ENCODE measurements at places on chromosomes 13 and 19.

DNA sequence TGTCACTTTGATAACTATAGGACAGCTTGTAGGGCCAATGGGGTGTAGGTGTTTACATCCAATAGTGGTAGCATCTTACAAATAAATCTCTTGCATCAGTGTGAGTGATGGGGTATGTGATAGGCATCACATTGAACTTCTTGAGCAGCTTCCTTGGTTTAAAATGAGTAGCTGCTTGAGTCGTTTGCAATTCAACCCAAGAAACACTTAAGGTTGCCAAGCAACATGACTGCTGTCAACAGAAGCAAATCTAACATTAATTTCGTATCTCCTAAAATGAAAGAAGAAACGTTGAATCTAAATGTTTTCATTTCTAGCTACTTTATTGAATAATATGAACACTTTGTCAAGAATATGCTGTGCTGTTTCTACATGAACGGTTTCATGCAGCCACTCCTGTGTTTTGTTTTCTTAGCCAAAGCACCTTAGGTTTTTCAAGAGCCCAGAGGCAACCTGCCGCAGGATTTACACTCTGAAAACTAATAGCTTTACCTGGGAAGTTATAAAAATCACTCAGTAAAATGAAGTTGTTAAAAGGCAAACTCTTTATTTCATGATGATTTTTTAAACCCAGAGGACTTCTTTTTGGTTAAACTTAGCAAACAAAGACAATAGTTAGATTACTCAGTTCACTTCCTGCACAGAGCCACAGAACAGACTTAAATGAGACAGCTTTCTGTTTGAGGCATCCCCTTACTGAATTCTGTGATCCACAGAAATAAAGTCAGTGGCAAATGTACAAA, 305.2 kb downstream of the MTUS2 start:
- DNase-seq: no peak

DNA sequence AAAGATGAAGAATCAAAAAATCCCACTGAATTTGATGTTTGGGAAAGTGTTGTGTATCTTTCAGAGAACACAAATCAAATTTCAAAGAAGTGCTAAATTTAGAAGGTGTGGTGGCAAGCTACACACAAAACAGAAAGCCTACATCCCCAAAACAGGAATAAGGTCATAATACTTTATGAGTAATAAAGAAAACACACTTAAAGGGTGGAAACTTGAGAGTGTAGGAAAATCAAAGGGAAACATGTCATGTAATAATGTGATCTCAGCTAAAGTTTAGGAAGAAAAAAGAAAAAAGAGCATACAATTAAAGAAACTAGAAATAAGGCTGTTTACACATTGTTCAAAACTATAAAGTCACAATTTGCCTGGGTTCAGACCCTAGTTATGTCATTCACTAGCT, 668.7 kb downstream of the PCDH17 start:
- no peak for DNase-seq

DNA sequence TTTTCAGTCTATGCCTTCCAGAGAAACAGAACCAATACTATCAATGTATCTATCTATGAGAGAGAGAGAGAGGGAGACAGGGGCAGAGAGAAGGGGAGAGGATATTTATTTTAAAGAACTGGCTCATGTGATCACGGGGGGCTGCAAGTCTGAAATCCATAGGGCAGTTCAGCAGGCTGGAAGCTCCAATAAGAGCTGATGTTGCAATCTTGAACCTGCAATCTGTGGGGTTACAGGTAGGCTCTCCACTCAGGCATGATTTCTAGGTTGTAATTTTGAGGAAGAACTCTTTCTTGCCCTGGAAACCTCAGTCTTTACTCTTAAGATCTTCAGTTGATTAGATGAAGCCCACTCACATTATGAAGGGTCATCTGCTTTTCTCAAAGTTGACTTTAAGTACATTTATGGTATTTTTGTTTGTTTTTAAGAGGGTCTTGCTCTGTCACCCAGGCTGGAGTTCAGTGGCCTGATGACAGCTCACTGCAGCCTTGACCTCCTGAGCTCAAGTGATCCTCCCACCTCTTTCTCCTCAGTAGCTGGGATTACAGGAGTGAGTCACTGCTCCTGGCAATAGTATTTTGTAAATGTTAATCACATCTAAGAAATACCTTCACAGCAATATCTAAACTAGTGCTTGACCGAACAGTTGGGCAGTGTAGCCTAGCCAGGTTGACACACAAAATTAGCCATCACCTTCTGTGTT, 376.4 kb downstream of the FGF9 start:
- DNase-seq: no peak

DNA sequence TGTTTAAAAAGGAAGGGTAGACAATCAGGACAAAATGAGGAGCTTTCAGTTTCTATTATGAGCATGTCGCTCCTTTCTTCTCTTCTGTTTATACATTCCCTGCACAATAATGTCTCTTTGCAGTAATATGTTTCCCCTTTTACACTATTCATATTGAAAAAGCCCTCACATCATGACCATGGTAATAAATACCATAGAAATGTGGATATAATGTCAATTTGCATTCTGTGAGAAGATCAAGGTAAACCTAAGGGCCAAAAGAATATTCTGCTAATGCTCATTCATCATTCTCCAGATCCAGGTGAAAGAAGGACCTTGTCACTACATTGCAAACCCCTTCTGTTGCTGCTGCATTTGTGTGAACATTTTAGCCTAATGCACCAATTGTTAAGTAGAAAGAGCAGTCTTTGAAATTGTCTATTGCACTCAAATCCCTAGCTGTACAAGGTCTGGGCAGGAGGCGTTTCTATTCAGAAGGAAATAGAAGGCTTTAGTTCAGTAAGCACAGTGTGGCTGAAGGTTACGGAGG, 117.6 kb upstream of the SOX21 start:
- DNase-seq: no peak

DNA sequence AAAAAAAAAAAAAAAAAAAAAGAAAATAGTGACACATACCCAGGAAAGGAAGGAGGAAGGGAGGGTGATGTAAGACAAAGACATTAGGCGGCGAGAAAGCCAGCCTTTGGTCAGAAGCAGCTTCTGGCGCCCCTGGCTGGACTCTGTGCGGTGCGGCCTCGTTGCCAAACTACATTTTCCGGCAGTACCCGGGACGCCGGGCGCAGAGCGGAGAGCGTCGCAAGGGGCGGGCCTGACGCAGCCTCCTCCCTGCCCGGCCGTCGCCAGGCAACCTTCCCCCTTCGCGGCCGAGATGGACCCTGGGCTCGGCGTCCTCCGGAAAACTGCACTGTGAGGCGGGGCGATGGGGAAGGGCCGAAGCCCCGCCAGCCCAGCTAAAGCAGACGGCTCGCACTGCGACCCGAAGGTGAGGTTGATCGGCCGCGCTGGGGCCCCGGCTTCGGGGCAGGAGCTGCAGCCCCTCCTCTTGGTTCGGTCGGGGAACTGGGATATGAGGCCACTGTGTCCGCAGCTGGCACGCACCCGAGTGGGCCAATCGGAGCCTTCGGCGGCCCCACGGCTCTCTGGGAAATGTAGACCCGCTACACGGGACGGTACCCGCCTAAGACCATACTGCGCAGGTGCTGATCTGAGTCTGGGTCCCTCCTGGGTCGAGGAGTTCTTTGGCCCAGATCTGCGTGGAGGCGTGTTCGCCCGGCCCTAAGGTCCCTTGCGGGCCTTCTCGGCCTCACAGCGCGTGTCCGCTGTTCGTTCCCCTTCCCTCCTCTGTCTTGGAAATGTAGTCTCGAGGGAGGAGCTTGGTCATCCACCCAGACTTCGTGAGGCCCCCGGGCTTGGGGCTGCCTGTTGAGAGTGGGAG, 2.3 kb upstream of the MZF1 start:
- no peak for DNase-seq

DNA sequence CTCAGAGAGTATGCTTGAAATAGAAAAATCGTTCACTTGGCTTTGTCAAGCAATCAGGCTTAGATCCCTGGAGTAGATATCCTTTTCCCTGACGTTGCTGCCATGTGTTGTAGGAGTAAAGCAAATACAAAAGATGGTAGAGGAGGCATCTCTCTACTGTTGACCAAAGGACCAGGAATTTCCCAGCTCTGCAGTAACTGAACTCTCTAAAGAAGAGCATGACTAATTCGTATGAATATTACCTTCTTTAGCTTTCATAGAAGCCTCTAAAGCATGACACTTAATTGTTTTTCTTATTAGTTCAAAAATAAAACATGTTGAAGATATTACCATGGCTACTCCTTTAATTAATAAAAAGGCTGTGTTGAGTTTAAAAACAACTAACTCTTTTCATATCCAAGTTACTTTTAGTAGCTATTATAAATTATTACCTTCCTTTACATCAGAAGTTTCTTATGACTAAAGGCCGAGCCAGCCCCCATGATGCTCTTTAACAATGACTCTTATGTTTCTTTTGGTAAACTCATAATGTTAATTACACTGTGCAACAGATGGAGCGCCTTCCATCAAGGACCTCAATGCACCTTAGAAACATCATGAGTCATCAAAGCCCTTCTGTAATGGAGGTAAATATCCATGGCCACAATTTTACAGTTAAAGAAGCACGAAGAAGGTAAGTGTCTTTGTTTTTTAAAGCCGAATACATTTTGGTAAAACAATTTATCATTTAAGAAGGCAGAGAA, 352.4 kb downstream of the KLF5 start:
- no peak for DNase-seq

DNA sequence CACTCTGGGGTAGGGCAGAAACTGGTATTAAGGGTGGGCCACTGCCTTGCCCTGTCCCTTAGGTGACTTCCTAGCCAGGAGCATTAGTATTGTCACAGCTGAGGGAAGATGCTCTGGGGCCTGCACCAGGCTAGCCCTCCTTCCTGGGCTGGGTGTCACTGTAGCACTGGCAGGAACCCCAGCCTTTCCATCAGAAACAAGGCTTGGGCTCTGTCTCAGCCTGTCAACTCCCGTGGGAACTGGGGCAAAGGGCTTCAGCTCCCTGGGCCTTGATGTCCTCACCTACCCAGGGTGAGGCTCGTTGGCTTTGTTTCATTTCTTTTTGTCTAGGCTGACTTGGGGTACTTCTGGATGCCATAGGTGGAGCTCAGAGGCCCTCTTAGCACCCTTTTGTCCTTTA, 18.0 kb downstream of the PAF1 start:
- DNase-seq: no peak

DNA sequence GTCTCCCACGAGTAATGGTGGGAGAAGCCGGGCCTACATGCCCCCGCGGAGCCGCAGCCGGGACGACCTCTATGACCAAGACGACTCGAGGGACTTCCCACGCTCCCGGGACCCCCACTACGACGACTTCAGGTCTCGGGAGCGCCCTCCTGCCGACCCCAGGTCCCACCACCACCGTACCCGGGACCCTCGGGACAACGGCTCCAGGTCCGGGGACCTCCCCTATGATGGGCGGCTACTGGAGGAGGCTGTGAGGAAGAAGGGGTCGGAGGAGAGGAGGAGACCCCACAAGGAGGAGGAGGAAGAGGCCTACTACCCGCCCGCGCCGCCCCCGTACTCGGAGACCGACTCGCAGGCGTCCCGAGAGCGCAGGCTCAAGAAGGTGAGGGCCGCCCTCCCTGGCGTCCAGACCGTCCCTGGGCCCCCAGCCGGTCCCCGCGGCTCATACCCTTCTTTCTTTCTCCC, 1.4 kb upstream of the USF2 start:
- no peak for DNase-seq

DNA sequence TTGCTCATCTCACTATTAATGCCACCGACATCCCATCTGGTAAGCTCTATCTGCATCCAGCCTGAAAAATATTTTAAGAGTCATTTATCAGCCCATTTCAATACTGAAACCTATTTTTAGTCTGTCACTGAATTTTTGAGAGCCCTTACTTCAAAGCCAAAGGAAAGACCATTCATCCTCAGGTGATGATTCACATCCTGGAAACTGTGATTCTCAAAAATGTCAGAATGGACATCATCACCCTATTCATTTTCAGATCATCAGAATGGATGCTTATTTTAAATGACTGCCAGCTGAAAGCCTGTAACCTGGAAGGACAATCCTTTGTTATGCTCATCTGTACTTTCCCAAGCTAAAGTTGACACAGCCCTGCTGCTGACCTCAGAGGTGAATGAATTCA, 27.0 kb downstream of the TNFSF11 start:
- DNase-seq: no peak

DNA sequence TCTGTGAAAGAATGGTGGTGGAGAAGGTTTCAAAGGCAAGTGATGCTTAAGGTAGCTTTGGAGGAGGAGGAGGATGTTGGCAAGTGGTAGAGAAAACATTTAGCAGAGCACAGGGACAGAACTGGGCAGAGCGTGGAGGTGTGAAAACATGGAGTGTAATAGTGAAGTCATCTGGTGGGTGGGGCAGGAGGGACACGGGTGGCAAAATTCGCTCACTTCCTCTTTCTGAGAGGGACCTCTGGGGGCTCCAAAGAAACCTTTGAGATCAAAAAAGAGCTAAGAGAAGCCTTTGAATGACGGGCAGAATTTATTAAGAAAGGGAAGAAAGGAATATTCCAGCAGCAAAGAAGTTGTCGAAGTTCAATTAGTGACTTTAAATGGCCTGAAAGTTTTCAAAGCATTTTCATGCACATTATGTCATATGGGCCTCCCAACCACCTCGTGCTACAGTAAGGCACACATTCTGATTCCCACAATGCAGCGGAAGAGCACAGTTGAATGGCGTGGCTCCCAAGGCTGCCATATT, 82.8 kb downstream of the STARD13 start:
- no peak for DNase-seq

- no peak for DNase-seq
Measured at GRCh38 chr13:24644036-24644435, 36.2 kb upstream of the ATP12A start.

GRCh38 chr13:77980592-77980991, 62.0 kb upstream of the EDNRB start:
- DNase-seq: no peak

- no peak for DNase-seq
Measured at GRCh38 chr13:31349156-31349555, 149.4 kb downstream of the B3GLCT start.

DNA sequence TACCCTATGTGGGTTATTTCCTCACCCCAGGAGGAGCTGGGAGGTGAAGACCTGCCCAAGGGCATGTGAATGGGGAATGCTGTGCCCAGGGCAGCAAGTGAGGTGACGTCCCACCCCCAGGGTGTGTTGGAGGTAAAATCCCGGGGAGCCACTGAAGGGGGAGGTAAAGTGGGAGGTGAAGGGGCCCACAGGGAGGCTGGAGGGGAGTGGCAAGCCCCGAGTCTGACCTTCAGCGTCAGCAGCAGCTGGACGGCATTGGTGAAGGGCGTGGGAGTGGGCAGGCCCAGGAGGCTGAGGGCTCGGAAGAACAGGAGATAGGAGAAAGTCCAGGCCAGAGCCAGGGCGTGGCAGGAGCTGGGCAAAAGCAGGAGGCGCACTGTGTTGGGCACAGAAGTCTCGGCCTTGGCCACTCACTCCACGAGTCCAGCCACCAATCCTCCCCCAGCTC, 2.4 kb downstream of the MBOAT7 start:
- peak; percentile 3 for DNase-seq

DNA sequence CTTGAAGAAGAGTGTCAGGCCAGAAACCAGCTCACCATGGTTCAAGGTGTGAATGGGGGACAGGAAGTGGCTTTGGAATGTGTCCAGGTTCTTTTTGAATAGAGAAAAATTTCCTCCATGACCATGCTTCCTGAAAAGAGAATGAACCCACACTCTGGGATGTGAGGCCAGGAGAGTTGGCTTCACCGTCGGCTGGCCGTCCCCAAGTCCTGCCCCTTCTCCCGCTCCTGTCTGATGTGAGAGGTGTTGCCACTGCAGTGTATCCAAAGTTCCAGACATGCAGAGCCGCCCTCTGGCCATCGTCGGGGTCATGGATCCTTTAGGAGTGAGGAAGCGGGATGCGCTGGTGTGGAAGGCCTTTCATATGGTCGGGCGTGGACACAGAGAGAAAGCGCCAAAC, 101.2 kb downstream of the COL4A2 start:
- no peak for DNase-seq

Data from amygdala (tissue), 56 donors.